ENCODE measurements at places on chromosomes 11 and 22.

DNA sequence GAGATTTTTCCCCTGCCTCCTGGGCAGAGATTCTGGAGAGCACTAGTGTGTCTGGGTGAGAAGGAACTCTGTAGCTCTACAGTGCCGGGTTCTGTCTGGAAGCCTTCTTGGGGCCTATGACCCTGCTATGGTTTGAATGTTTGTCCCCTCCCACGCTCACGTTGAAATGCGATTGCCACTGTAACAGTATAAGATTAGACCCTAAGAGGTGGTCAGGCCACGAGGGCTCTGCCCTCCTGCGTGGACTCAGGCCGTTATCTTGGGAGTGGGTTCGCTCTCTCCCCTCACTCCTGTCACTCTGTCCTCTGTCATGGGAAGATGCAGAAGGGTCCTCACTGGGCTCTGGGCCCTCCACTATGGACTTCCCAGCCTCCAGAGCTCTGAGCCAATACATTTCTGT is 3.5 kb downstream of the AP5B1 start:
- DNase-seq: no peak

GRCh38 chr11:9210922-9211320 is 54.2 kb downstream of the DENND5A start:
- no peak for DNase-seq

GRCh38 chr11:47923667-47924066 is 56.7 kb upstream of the PTPRJ start:
- DNase-seq: peak; percentile 58

DNA sequence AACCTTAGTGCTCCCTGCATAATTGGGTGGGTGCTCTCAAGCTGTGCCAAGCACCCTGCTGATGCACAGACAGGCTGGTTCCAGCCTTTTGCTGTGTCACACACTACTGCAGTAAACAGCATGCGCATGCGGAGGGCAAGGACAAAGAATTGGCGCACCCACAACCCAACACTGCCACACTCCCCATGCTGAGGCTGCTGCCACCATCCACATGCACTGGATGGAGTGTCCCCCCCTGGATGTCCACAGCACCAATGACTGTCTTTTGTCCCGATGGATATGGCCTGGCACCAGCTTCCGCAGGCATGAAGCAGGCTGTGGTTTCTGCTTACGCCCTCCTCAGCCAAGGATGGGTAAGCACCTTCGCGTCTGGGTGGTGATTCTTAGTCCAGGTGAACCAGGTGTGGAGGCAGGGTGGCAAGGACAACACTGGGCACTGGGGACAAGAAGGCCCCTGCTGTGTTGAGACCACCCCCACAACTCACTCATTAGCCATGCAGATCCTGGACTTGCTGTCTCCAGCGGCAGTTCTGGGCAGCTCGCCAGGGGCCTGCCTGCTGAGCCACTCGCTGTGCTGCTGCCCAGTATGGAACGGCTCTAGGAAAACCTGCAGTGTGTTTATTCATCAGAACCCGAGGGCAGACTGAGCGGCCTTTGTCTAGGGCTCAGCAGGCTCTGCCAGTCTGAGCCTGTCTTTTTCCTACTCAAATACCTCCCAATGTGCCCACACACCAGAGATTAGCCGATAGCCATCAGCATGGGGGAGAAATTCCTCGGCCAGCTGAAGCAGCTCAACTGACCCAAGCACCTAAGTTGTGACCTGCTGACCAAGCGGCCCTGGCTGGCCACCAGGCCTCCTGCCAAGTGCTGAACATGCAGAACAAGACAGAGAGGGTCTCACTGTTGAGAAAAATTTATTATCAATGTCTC is 8.2 kb upstream of the NAP1L4 start:
- DNase-seq: peak; percentile 48

GRCh38 chr11:57471496-57471895 is 11.2 kb downstream of the RTN4RL2 start:
- DNase-seq: no peak

GRCh38 chr22:23065495-23066122 is 4.7 kb upstream of the GNAZ start:
- no peak for DNase-seq

DNA sequence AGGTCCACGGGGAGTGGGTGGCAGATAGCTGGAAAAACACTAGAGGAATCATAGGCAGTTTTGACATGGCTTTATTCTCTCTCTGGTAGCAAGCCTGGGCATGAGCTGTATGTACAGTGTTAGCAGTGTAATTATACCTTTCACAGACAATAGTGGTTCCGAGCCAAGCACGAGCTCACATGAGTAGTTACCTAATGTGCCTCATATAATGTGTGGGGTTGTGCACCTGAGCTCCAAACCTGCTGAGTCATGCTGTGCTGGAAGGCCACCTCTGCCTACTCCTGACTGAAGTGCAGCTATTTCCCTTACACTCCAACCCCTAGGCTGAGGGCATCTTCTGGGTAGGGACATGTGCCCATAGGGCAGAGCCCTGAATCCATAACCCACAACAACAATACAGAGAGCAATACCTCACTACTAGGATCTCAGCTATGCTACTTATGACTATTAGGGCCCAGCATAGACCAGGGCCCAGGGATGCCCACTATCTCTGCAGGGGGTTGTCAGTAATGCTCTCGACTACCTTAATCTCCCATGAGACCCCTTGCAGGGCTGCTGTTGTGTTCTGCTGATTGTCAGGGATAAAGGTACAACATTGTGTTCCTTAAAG is 432.1 kb downstream of the DYNC2H1 start:
- no peak for DNase-seq

DNA sequence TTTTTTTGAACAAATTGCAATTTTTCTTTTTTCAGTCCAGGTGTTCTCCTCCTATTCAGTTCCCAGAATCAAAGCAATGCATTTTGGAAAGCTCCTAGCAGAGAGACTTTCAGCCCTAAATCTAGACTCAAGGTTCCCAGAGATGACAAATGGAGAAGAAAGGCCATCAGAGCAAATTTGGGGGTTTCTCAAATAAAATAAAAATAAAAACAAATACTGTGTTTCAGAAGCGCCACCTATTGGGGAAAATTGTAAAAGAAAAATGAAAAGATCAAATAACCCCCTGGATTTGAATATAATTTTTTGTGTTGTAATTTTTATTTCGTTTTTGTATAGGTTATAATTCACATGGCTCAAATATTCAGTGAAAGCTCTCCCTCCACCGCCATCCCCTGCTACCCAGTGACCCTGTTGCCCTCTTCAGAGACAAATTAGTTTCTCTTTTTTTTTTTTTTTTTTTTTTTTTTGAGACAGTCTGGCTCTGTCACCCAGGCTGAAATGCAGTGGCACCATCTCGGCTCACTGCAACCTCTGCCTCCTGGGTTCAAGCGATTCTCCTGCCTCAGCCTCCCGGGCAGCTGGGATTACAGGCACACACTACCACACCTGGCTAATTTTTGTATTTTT is 6.2 kb upstream of the UBE4A start:
- peak; percentile 24 for DNase-seq

DNA sequence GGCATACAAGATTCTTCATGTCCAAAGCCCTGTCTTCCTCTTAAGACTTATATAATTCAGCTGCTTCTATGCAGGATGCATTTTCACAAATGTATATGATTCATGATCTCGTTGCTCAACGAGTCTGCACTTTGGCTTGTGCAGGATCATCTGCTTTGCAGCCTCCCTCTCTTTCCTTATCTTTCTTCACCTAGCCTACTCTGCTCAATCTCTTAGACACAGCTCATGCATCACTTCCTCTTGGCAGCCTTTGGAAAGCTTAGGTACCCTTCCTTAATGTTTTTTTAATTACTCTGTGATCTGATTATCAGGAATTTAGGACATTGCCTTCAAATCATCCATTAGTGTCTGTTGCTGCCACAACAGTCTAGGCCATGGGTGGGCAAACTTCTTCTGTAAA is 673.8 kb downstream of the NELL1 start:
- DNase-seq: no peak

DNA sequence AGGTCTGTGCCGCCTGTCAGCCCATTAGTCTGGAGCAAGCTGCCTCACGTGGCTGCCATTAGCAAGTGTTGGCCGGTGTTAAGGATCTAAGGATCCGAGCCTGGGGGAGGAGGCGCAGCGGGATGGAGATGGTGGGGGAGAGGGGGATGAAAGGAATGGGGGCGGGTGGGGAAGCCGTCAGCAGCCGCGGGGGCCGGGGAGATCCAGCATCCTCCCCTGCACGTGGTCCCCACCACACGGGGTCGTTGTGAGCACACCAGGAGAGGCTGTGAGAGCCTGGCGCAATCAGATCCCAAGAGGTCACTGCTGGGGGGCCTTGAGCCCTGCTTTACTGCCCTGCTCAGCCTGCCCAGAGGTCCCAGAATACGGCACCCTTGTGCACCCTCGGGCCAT is 7.3 kb downstream of the CABP7 start:
- DNase-seq: peak; percentile 35

DNA sequence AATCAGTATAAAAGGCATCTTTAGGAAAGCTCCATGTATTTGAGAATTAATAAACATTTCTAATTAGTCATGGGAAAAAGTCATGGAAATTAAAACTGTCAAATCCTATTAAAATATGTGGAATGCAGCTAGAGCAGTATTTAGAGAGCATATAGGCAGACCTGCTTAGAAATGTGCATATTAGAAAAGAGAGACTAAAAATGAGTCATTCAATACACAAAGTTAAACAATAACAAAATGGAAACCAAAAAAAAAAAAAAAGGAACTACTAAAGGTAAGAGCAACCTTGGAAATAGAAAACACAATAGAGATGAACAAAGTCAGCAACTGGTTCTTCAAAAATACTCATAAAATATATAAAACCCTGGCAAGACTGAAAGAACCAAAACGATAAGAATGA is 59.7 kb upstream of the RASSF10 start:
- DNase-seq: no peak

Measured in fibroblast of skin of back (primary cell).